ENCODE measurements at places on chromosomes 4 and X.

DNA sequence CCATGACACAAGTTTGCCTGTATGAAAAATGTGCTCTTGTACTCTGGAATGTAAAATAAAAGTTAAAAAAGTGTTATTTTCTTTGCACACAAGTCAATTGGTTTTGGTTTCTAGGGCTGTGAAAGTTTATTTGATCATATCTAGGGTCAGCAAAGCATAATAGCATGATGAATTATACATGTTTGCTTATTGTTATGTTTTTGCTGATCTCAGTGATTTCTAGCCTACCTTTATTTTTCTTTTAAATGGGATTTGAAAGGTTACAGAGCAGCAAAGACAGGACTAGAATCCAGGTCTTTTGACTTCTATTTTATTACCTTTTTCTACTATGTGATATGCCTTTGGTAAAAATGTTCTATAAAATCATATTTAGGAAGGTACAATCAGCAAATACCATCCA lies 481.0 kb downstream of the PRR32 start:
- DNase-seq, result no peak

DNA sequence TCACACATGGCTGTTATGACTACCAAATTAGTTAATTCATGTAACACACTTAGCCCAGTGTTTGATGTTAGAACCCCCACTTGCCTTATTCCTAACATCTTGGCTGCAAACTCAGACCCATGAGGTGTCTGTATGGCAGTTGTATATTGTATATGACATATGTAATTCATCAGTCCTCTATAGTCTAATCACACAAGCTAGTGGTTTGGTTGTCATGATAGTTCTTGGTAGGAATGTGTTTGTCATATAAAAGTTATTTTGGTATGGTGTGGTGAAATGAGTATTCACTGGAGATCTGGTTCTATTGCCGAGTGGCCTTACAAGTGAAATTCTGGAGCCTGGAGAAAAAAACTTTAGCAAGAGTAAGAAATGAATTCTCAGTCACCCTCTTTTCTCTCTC lies 149.2 kb downstream of the AWAT2 start:
- DNase-seq, result no peak

GRCh38 chr4:1328267-1329155 lies 18.5 kb upstream of the UVSSA start:
- DNase-seq, result no peak

DNA sequence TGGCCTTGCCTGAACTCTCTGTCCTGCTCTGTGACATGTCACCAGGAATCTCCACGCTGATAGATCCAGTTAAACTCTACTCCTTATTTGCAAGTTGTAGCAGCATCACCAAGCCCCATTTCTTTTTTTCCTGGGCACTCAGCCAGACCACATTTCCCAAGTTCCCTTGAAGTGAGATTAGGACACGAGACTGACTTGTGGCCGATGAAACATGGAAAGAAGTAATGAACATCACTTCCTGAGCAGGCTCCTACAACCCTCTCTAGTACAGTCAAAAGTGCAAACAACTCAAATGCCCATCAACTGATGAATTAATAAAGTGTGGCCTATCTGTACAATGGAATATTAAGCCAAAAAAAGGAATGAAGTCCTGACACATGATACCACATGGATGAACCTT lies 74.6 kb downstream of the MAP3K15 start:
- no peak for DNase-seq

DNA sequence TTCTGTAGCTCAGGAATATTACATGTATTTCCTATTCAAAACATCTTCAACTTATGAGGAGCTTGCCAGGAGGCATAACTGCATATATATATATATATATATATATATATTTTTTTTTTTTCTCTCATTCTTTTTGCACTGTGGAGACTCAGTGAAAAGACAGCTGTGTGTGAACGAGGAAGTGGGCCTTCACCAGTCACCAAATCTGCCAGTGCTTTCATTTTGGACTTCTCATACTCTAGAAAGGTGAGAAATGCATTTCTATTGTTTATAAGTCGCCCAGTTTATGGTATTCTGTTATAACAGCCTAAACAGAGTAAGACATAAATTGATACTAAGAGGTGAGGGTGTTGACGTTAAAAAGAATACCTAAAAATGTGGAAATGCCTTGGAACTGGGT lies 710.6 kb downstream of the TRAM1L1 start:
- no peak for DNase-seq

DNA sequence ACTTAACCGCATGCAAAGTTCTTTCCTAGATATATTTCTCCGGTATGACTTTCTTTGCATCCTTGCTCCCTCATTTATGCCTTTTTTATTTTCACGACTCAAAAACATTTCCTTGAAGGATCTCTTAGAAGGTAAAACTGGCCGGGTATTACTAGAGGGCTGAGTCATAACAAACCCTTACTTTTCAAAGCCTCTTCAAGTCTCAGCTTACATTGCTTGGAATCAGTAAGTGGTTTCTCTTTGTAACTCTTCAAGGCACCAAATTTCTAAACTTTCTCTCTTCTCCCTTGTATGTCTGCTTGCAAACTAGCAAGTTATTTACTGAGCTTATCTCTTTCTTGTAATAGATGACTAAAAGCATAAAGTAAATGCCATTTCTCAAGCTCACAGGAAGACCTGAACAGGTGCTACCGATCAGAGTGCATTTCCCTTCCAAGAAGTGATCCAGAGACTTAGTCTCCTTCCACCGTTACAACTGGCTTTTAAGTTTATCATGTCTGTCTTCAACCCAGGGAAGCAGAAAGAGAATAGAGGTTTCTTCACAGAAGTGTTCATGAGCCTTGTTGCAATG lies 75.5 kb downstream of the ANXA10 start:
- no peak for DNase-seq

GRCh38 chr4:96009427-96010119 lies 169.7 kb downstream of the PDHA2 start:
- no peak for DNase-seq

- DNase-seq, result no peak
Measured at GRCh38 chr4:133812954-133813353, 388.6 kb downstream of the PABPC4L start.

- no peak for DNase-seq
Measured at GRCh38 chr4:4859325-4859798, at the start of gene MSX1. TSS of gene MSX1 (plus strand) at chr4:4859665. CDS start at chr4:4859900, 235 bp downstream.

All from NCI-H1436 treated with DMSO at 0.1 percent for 48 hours (cell line).